ENCODE measurements at places on chromosomes 16 and 17. TPM values are rescaled to one million over a fixed set of nuclear protein-coding genes. Genes with fewer than 3 reads are reported as not detected.

Gene TRPV3
- 0.26 TPM for polyA plus RNA-seq

Gene TSR3
- 52.9 TPM for polyA plus RNA-seq

Gene CLEC3A
- not detected for polyA plus RNA-seq

Gene ULK2
- polyA plus RNA-seq, result 7.9 TPM

Gene CLCN7
- 45.2 TPM for polyA plus RNA-seq

Gene SLC6A4
- polyA plus RNA-seq, result not detected

Gene MYLK3
- polyA plus RNA-seq, result 0.03 TPM

Gene CBX8
- 3.2 TPM for polyA plus RNA-seq

Gene ATP2A1
- 0.63 TPM for polyA plus RNA-seq

Gene CCDC200
- polyA plus RNA-seq, result not detected

Gene ASPHD1
- polyA plus RNA-seq, result 14.5 TPM

Gene TBC1D3C
- polyA plus RNA-seq, result not detected

Gene CRYM
- not detected for polyA plus RNA-seq

Gene CCL23
- not detected for polyA plus RNA-seq
